ENCODE measurements at places on chromosomes 6 and 20.

GRCh38 chr6:150697515-150697914 is 97.8 kb downstream of the PLEKHG1 start:
- DNase-seq: no peak

DNA sequence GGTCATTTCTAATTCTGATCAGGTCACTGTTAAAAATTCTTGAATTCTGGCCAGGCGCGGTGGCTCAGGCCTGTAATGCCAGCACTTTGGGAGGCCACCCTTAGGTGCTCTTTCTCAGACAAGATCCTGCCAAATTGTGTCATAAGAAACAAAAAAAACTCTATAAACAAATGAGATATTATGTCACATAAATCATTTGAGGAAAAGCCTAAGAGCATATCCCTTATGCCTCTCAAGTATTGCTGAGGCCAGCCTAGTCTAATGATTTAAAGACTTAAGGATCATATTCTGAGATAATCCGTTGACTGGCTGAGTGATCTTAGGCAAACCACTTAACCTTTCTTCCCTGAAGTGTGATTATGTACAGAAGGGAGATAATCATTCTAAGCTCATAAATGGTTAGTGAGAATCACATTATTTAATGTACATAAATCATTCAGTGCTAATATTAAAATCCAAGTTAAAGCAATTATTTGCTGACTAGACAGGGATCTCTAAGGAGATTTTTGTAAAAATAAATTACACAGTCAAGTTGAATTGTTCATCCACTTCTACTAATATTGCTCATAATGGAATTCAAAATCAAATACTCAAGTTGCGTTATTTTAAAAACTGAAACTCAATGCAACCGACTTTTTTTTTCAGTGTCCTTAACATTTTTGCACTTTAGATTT is 365.4 kb downstream of the PHF3 start:
- DNase-seq: no peak

- DNase-seq: no peak
Observed at GRCh38 chr6:11217360-11218101, 14.9 kb downstream of the NEDD9 start.

GRCh38 chr6:168090064-168090690 is 11.2 kb upstream of the FRMD1 start:
- DNase-seq: no peak

- DNase-seq: no peak
Observed at GRCh38 chr6:37990762-37991525, 171.4 kb downstream of the ZFAND3 start.

DNA sequence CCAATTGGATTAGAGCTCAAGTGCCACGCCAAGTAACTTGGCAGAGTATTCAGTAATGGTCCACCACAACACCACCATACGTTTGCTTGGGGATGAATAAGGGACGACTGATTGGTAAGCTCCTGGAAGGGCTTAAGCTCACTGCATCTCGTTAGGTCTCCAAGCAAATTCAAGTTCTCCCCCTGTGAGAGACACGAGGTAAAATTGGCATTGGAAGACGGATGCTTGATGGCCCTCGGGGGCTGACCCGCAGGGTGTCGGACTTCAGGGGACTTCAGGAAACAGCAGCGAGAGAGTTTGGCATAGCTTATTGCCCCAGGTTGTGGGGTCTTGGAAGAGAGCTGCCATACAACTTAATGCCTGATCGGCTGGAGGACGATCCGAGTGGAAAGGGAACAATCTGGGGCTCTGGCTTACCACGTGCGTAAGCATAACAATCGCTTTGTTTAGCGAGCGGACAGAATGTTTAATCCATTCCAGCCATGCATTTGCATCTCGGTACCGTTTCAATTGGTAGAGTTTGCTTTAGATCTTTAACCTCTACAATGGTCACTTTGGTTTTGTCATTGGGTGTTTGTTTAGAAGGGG is 4.8 kb upstream of the ZNFX1 start:
- DNase-seq: no peak

DNA sequence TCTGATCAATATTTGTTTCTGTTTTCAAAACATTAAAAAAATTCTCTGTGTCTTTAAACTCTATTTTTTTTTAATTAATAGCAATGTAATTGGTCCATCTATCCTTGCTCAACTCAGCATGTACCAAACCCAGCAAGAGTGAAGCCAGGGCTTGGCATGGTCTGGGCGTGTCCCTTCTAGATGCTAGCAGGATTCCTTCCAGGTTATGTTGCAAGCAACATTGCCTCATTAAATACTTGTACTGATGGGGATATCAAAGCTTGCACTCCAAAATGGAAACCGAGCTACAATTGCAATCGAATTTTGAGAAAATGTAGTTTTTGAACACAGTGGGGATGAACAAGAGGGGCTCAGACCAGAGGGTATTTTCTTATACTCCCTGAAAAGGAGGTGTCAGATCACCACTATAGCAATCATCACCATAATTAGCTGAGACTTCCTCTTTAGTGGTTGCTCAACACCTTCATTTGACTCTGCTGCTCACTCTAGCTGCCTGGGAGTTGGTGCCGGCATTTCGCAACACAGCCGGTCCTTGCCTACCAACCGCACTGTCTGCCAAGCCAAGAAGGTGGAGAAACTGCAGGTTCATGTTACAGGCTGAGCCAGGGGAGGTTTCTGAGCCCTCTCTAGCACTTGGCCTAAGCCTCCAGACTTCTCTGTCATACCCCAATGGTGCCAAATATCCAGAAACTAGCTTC is 67.8 kb upstream of the RALGAPA2 start:
- no peak for DNase-seq

DNA sequence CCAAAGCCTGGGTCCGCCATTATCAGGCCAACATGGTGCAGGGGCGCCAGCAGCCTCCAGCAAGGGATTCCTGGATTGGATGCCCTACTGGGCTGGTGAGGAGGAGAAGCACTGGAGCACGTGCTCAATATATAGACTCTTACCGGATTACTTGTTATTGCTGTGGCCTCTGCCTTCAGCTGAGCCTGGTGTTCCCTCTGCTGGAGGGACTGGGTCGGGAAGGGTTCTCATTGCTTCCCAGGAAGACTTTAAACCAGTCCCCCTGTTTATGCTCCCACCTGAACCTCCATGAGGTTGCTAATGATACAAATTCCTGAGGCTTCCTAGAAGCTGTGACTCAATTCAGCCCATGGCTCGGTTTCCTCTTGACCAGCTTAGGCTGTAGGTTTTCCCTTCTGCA is 186.7 kb upstream of the ARID1B start:
- peak; percentile 6 for DNase-seq

GRCh38 chr6:155155787-155156447 is 107.9 kb upstream of the CLDN20 start:
- DNase-seq: no peak

GRCh38 chr20:45445805-45446562 is 23.6 kb upstream of the WFDC2 start:
- DNase-seq: peak; percentile 12
